ENCODE measurements at places on chromosomes 11 and 22. TPM values are rescaled to one million over a fixed set of nuclear protein-coding genes. Genes with fewer than 3 reads are reported as not detected.

PHLDB1 gene
- 1.3 TPM for total RNA-seq

DNA sequence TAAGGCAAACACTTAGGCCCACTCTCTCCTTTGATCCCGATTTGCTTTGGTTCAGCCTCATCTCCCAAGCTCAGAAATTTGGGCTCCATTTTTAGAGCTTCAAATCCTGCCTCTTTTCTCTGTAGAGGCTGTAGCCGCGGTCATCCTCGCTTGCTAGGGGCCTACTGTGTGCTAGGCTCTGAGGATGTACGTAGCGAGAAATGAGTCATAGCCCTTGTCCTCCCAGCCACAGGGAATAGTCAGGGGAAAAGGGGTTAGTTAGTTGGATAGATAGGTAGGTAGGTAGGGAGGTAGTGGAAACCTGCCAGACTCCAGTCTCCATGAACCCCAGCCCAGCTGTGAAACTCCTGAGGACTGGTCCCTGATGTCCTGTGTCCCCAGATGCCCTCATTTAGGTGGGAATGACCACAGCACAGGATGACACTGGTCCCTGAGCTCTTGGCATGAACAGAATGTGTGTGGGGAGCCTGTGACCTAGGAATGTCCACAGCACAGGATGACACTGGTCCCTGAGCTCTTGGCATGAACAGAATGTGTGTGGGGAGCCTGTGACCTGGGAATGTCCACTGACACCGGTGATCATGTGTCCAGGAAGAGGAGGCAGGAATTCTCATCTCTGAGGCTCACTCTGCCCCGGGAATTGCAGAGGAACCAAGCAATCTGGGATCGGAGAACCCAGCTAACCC, 21.4 kb upstream of the HMOX1 start:
- peaks cover 19% of the 10 kb centered on the region for H3K27me3 ChIP-seq
- H3K27ac ChIP-seq: no peak overlapping the region
- H3K36me3 ChIP-seq: no peaks in the 10 kb centered on the region

DNA sequence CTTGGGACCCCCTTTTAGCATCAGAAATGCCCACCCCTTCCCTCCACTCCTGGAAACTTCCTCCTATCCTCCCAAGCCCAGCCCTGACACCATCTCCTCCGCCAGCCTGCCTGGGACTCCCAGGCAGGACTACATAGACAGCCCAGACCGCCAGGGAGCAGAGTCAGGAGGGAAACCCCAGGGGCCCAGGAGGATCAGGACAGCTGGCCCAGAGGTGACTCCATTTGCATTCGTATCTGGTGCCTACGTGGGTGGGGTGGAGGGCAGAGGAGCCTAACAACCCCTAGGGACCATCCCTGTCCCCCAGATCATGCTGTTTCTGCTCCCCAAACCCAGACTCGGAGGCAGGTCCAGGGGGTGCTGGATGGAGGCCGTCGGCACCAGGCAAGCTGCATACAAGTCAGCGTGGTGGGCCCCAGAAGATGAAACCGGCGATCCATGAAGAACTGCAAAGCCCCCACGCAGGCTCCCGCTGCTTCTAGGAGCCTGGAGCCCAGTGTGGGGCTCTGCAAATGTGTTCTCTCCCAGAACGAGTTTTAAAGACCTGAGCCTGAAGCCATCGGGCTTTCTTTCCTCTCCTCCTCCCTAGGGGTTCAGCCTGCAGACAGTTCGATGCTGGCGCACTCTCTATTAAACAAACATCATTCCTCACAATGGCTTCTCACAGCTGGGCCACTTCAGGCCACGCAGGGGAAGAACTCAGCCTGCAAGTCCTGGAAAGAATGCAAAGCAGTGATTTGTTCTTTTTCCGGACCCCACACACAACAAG, 1506.8 kb downstream of the BRD1 start:
- H3K36me3 ChIP-seq: no peaks in the 10 kb centered on the region
- no peaks in the 10 kb centered on the region for H3K27me3 ChIP-seq

- H3K4me1 ChIP-seq: peaks cover 89% of the 10 kb centered on the region
- peaks cover 32% of the 10 kb centered on the region for H3K36me3 ChIP-seq
- peak overlapping the region; percentile 85 for H3K27ac ChIP-seq
- H3K4me3 ChIP-seq: peak overlapping the region; percentile 46
These were observed 36.9 kb downstream of the PTPRJ start for GRCh38 chr11:48017105-48017830.

DNA sequence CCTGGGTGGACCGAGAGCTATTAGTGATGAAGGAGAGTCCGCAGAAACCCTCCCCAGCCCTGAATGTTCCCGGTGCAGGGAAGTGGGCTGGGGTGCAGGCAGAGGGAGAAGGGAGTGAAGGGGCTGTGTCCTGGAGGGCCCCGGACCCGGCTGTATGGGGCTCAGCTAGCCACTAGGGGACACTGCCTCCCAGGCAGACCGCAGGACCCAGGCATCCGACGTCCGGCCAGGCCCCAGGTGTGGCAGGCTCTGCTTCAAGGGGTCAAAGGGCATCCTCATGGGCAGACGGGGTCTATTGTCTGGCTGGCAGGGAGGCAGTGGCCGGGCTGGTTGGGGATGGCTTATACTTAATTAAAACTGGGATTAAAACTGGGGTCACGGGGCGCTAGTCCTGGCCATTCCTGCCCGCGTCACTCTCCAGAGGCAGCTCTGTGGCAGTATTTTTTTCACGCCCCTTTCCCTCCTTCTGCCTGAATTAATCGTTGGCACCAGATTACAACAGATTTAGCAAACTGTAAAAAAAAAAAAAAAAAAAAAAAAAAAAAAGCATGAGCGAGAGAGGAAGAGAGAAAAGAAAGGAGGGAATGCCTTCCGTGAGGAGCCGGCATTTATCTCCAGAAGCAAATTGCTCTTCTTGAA, 5.1 kb downstream of the FLRT1 start:
- H3K27ac ChIP-seq: no peak overlapping the region
- H3K4me3 ChIP-seq: no peak overlapping the region
- H3K36me3 ChIP-seq: no peaks in the 10 kb centered on the region

KRTAP5-9 gene
- total RNA-seq: not detected

DNA sequence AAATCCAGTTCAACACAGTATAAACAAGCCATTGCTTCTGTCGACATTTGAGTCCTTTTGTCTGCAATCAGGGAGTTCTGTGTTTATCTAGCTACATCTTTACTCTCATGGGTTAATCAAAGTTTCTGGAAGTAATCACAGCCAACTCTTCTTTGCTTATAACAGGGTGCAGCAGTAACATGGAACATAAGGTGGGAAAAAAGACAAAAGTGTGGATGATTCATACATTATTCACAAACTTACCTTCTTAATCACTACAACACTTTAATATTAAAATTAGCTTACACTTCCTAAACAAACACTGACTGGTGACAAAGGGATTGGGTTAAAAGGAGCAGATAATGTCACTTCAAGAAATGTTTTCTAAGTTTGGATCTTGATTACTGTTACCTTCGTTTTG, 44.7 kb downstream of the SNX19 start:
- H3K4me3 ChIP-seq: no peak overlapping the region
- H3K36me3 ChIP-seq: peaks cover 15% of the 10 kb centered on the region
- H3K27me3 ChIP-seq: no peaks in the 10 kb centered on the region
- no peak overlapping the region for H3K27ac ChIP-seq

MSANTD2 gene
- total RNA-seq: 10.2 TPM

DNA sequence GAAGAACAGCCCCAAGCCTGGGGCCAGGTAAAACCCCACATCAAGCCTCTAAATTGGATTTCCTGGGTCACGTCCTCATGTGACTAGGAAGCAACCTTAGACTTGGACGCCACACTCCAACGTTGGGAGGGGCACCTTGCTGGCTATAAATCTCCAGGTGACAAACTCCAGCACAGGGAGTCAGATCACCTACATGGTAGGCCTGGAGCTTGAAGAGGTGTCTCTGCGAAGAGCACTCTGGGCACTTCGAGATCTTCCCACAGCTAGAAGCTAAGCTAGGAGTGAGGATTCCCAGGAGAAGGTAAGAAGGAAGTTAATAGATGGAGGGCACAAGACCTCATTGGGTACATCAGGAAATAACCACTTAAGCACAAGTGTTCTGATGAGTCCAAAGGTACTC, 77.1 kb upstream of the GNAZ start:
- DNase-seq: no peak
- peaks cover 2% of the 10 kb centered on the region for H3K36me3 ChIP-seq
- H3K27me3 ChIP-seq: peaks cover 57% of the 10 kb centered on the region
- no peak overlapping the region for H3K4me3 ChIP-seq

MIAT gene
- 66.5 TPM for total RNA-seq

- no peak overlapping the region for H3K27ac ChIP-seq
- H3K27me3 ChIP-seq: peaks cover 20% of the 10 kb centered on the region
- no peaks in the 10 kb centered on the region for H3K4me1 ChIP-seq
- no peaks in the 10 kb centered on the region for H3K36me3 ChIP-seq
- no peak overlapping the region for H3K4me3 ChIP-seq
- DNase-seq: no peak
These were observed 43.8 kb downstream of the MAP6 start for GRCh38 chr11:75625021-75625420.

OR2D2 gene
- not detected for total RNA-seq

DNA sequence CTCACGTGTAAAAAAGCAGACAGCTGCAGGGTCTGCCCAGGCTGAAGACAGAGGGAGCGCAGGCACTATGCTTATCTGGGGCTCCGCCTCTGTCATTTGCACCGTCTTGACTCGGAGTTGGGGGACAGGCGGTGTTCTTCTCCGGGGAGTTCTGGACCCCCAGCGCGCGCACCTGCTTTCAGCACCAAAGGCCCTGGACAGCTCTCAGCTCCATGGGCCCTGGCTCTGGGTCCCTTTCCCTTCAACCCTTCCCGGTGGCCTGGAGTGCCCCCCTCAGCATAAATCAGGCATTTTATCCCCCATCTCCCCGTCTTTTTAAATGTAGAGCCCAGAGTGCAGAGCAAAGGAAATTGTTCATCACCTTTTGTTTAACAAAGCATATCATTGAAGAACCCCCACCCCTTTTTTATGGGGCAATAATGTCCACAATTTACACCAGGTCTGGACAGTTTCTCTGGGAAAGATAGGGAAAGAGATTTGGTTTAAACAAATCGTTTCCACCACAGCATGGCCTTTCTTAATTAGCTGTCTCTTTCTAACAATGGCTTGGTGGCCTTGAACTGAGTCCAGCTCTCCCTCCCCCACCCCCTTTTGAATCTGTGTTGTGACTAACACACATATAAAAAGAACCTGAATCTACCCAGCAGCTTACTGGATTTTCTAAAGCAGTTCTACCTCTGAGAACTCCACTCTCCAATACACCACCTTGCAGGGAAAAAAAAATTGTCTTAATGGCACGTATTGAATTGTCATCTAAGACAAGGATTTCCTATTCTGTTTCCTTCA, 1.7 kb downstream of the SEZ6L start:
- no peaks in the 10 kb centered on the region for H3K36me3 ChIP-seq
- no peak overlapping the region for H3K4me3 ChIP-seq
- DNase-seq: no peak

PNPLA3 gene
- not detected for total RNA-seq

DNA sequence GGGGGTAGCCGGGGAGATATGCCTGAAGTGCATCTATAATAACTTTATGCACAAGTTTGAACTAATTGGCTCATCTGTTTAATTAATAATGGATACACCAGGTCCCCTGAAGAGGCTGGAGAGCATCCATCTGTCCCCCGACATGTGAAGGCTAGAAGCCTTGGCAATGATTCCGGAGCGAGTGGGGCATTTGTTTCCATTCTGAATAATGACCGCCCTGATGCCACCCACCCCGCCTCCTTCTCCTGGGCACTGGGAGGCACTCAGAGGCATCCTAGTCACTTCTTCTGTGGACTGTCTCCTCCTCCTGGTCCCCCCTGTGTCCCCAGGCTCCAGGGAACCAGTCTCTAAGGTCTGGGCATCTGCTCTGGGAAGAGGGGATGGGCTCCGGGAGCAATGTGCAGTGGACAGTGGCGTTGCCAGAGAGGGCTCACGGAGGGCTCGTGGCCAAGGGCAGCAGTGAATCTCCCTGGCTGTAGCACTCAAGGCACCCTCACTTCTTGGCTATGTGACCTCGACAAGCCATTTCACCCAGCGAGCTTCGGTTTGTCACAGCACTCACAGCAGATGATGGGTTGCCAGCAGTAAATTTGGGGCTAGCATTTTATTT, 64.7 kb downstream of the TSPAN18 start:
- no peaks in the 10 kb centered on the region for H3K4me1 ChIP-seq
- no peak overlapping the region for H3K4me3 ChIP-seq
- H3K27ac ChIP-seq: no peak overlapping the region
- no peak for DNase-seq
- H3K27me3 ChIP-seq: no peaks in the 10 kb centered on the region
- H3K36me3 ChIP-seq: no peaks in the 10 kb centered on the region

GRCh38 chr22:49300241-49300640, 527.4 kb downstream of the BRD1 start:
- no peaks in the 10 kb centered on the region for H3K27me3 ChIP-seq
- no peaks in the 10 kb centered on the region for H3K4me1 ChIP-seq
- no peak overlapping the region for H3K27ac ChIP-seq
- H3K4me3 ChIP-seq: no peak overlapping the region
- no peak for DNase-seq

CCDC15 gene
- 9.4 TPM for total RNA-seq

DNA sequence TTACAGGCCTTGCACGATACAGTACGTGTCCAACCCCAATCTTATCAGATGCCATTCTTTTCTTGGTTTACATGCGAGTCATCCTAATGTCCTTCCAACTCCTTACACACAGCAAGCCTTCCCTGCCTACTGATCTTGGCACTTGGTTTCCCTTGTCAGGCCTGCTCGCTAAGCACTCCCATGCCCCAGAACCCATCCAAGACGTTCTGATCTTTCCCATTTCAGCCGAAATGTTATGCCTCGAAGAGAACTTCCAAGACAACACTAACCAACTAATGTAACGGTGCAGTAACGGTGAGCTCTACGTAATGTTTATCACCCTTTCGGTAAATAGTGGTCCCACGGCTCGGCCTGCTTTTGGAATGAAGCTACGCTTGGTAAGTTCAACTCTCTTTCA, 521 bp downstream of the PES1 start:
- H3K4me1 ChIP-seq: peaks cover 1% of the 10 kb centered on the region
- DNase-seq: no peak
- no peak overlapping the region for H3K27ac ChIP-seq
- H3K36me3 ChIP-seq: peaks cover 15% of the 10 kb centered on the region

- no peaks in the 10 kb centered on the region for H3K27me3 ChIP-seq
- H3K4me1 ChIP-seq: peaks cover 12% of the 10 kb centered on the region
- H3K36me3 ChIP-seq: no peaks in the 10 kb centered on the region
- no peak within 1 kb of the TSS for H3K4me3 ChIP-seq
- no peak for DNase-seq
These were observed at the start of gene APOA1 for GRCh38 chr11:116837231-116838091. Gene APOA1, minus strand, starts transcription at chr11:116837622. Its CDS starts 235 bp downstream, at chr11:116837387.

NECTIN1 gene
- total RNA-seq: 0.98 TPM

DNA sequence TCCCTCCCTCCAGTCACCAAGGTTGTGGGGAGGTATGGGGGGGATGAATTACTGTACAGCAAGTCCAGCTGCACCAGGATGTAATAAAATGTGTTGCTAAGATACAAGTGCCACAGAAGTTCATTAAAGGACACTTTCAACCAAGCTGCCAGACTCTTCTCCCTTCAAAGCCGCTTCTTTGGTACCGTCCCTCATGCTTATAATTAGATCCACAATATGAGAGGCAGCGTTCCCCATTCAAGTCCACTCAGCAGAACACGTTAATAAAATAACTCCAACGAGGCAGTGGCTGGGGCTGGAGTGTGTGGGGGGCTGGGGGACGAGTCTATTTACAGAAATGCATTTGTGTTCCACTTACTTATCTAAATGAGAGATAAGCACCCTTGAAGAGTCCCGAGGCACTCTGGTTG, 14.7 kb downstream of the PHF21B start:
- no peak overlapping the region for H3K27ac ChIP-seq
- H3K4me3 ChIP-seq: no peak overlapping the region
- no peaks in the 10 kb centered on the region for H3K4me1 ChIP-seq
- H3K36me3 ChIP-seq: no peaks in the 10 kb centered on the region
- no peaks in the 10 kb centered on the region for H3K27me3 ChIP-seq
- DNase-seq: no peak
